ENCODE measurements at places on chromosomes 6 and 20.

- no peaks in the 10 kb centered on the region for H3K36me3 ChIP-seq
- H3K4me1 ChIP-seq, result peaks cover 24% of the 10 kb centered on the region
- peak overlapping the region; percentile 85 for H3K4me3 ChIP-seq
- H3K27ac ChIP-seq, result peak overlapping the region; percentile 60
- DNase-seq, result no peak
These were observed 702 bp upstream of the TNFAIP3 start for GRCh38 chr6:137866200-137866913.

DNA sequence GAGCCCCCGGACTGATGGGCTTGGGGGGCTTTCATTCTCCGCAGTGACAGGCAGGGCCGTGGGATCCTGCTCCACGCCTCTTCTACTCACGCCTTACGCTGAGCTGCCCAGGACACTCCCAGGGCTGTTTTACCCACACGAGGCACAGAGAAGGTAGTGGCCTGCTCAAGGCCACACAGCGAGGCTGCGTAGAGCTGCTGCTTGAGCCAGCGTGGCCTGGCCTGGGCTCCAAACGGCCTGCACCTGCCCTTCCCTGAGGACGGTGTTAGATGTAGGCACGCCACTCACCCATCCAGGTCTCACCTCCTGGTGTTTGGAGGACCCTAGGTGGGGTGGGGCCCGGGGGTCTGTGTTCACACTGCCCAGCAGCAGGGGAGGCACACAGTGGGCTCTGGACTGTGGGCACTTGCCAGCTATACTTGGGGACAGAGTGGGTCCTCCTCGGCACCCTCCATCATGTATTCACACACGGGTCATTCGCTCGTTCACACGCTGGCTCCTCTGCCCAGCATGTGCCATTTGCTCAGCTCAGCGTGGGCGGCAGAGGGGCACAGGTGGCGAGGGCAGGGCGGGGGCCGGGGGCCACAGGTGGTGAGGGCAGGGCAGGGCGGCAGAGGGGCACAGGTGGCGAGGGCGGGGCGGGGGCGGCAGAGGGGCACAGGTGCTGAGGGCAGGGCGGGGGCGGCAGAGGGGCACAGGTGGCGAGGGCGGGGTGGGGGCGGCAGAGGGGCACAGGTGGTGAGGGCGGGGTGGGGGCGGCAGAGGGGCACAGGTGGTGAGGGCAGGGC lies 18.4 kb upstream of the RBBP8NL start:
- no peak overlapping the region for H3K4me3 ChIP-seq
- peaks cover 13% of the 10 kb centered on the region for H3K27me3 ChIP-seq
- H3K27ac ChIP-seq, result no peak overlapping the region
- H3K4me1 ChIP-seq, result no peaks in the 10 kb centered on the region
- DNase-seq, result no peak
- H3K36me3 ChIP-seq, result no peaks in the 10 kb centered on the region

DNA sequence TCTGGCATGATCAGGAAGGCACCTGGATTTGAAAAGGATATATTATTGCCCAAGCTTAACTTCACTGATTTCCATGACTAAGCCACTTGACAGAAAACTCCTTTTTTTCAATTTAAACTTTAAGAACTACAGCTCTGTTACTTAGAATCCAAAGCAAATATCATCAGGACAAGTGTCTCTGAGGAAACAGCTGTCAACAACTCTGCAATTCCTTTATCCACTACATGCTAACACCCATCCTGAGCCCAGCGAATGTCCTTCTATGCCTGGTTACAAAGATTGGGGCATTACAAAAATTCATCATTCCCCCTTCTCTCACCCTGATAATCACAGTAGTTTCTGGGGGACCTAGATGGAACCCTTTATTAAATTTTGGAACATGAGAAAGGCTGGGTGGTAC lies 136.8 kb downstream of the GMPR start:
- no peaks in the 10 kb centered on the region for H3K36me3 ChIP-seq
- no peaks in the 10 kb centered on the region for H3K27me3 ChIP-seq
- H3K4me1 ChIP-seq, result no peaks in the 10 kb centered on the region
- DNase-seq, result no peak

GRCh38 chr6:43776115-43776798 lies 6.2 kb downstream of the VEGFA start:
- H3K4me1 ChIP-seq, result peaks cover 21% of the 10 kb centered on the region
- no peak for DNase-seq
- H3K27ac ChIP-seq, result peak overlapping the region; percentile 7
- no peaks in the 10 kb centered on the region for H3K27me3 ChIP-seq
- H3K4me3 ChIP-seq, result no peak overlapping the region
- peaks cover 37% of the 10 kb centered on the region for H3K36me3 ChIP-seq

GRCh38 chr6:141866731-141867497 lies 265.8 kb upstream of the GJE1 start:
- no peaks in the 10 kb centered on the region for H3K4me1 ChIP-seq
- no peak overlapping the region for H3K27ac ChIP-seq
- no peaks in the 10 kb centered on the region for H3K27me3 ChIP-seq
- H3K4me3 ChIP-seq, result no peak overlapping the region

GRCh38 chr6:32460528-32460927 lies 20.8 kb downstream of the HLA-DRA start:
- no peaks in the 10 kb centered on the region for H3K27me3 ChIP-seq
- H3K27ac ChIP-seq, result no peak overlapping the region
- H3K4me1 ChIP-seq, result no peaks in the 10 kb centered on the region
- no peaks in the 10 kb centered on the region for H3K36me3 ChIP-seq
- no peak for DNase-seq

DNA sequence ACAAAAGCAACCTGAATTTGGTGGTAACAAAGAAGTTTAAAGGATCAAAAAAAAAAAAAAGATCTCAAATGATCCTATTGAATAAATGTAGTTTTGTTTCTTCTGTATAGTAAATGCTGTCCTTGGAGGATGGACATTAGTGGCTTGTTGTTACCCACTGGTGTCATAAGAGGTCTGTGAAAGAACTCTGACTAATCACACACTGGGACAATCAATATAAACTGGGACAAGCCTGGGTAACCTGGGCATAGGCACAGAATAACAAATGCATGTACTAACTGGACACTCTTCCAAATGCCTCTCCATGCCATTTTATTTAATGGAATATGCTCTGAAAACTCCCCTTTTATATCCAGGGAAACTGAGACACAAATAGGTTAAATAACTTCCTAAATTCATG lies 241.4 kb downstream of the DOK5 start:
- no peak overlapping the region for H3K4me3 ChIP-seq
- H3K36me3 ChIP-seq, result no peaks in the 10 kb centered on the region
- no peak overlapping the region for H3K27ac ChIP-seq
- no peak for DNase-seq
- no peaks in the 10 kb centered on the region for H3K4me1 ChIP-seq

- H3K27ac ChIP-seq, result no peak overlapping the region
- H3K4me3 ChIP-seq, result no peak overlapping the region
- DNase-seq, result no peak
- H3K4me1 ChIP-seq, result peaks cover 6% of the 10 kb centered on the region
- no peaks in the 10 kb centered on the region for H3K27me3 ChIP-seq
- H3K36me3 ChIP-seq, result no peaks in the 10 kb centered on the region
These were observed 99.3 kb upstream of the BEND3 start for GRCh38 chr6:107214655-107215054.

DNA sequence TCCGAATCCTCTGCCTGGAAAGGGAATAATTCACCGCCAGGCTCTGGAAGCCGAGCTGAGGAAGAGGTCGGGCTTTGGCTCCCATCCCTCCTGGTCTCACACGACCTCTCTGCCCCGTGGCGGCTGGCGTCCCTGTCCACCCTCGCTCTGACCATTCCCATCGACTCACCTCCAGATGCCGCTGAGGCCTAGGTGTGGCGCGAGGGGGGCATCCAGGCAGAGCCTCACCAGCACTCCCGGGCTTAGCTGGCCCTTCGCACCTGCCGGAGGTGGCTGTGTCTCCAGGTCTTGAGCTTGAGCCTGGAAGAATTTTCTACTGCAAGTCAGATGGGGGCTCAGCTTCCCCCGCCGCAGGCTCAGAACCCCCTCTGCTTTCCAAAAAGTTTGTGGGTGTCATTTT lies 28.5 kb upstream of the SMOC2 start:
- H3K27me3 ChIP-seq, result no peaks in the 10 kb centered on the region
- H3K27ac ChIP-seq, result no peak overlapping the region
- DNase-seq, result no peak
- no peaks in the 10 kb centered on the region for H3K36me3 ChIP-seq

DNA sequence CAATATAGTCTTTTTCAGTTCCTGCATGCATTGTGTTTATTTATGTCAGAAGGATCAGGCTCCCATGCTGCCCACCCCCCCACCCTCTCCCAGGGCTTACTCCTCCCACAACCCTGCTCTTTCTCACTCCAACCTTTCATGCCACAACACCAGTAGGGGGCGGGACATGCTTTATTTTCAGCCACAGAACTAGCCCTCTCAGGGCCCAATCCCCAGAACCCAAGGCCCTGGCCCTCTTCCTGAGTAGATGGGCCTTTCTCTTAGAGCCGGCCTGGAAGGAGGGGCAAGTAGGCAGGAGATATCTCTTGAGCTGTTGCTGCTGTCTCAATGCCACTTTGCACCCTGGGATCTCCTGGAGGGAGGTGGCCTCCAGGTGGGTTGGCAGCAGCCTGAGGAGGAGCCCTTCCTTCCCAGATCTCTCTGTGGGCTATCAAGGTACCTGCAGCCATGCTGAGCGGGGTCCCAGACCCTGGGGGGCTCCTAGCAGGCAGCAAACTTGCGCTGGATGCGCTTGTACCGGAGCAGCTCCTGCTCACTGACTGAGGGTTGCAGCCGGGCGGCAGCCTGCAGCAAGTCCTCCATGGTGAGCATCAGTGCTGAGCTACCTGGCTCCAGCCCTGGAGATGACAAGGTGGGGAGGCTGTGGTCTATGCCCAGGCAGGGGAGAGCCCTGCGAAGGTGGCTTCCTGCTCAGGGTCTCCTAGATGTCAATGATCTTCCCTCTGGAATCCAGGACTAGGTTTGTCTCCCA lies 3.5 kb downstream of the GNMT start:
- peak; percentile 55 for DNase-seq
- no peaks in the 10 kb centered on the region for H3K27me3 ChIP-seq
- H3K36me3 ChIP-seq, result no peaks in the 10 kb centered on the region
- no peak overlapping the region for H3K4me3 ChIP-seq

- DNase-seq, result no peak
- H3K4me3 ChIP-seq, result no peak overlapping the region
- H3K27me3 ChIP-seq, result no peaks in the 10 kb centered on the region
- no peak overlapping the region for H3K27ac ChIP-seq
- no peaks in the 10 kb centered on the region for H3K36me3 ChIP-seq
- H3K4me1 ChIP-seq, result no peaks in the 10 kb centered on the region
These were observed 234.8 kb upstream of the SPTLC3 start for GRCh38 chr20:12773936-12774335.

DNA sequence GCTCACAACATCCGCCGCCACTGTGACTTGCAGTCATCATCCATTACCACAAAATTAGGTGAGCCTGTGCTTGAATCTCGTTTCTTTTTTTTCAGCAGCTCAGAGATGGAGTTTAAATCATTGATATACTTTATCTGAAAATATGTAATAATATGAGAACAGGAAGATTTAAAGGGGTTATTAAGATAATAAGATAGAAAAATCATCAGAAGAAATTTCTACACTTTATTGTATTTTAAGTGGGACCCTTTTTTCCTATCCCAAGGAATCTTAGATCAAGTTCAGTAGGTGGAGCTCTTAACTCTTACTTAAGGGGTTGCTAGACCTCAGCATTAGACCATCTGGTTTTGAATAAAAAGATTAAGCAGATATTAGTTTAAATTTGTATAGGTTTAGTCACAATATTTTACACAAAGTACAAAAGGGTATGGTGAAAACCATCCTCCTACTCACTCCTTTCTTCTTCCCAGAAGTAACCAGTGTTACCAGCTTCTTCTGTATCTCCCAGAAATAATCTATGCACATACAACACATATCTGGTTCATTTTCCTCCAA lies 9.4 kb upstream of the NCOA7 start:
- H3K36me3 ChIP-seq, result no peaks in the 10 kb centered on the region
- H3K4me1 ChIP-seq, result peaks cover 23% of the 10 kb centered on the region
- peak overlapping the region; percentile 95 for H3K27ac ChIP-seq
- peak overlapping the region; percentile 89 for H3K4me3 ChIP-seq
- no peaks in the 10 kb centered on the region for H3K27me3 ChIP-seq
- DNase-seq, result peak; percentile 34

DNA sequence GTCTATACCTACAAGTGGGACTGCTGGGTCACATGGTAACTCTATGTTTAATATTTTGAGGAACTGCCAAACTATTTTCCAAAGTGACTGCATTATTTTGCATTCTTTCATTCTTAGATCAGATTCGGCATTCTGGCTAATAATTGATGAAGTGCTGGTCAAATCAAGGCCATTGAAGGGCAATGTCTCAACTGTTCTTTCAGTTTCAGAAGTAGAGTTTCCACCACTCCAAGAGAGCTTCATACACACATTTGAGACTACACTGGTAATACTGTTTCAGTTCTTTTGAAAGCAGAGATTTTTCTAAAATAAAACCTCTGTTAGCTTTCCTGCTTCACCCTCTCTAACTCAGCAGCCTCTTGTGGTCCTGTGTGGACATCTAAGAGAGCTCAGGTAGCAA lies 154.5 kb downstream of the CFAP61 start:
- peaks cover 6% of the 10 kb centered on the region for H3K27me3 ChIP-seq
- H3K4me3 ChIP-seq, result no peak overlapping the region
- DNase-seq, result no peak
- H3K4me1 ChIP-seq, result no peaks in the 10 kb centered on the region
- no peaks in the 10 kb centered on the region for H3K36me3 ChIP-seq

DNA sequence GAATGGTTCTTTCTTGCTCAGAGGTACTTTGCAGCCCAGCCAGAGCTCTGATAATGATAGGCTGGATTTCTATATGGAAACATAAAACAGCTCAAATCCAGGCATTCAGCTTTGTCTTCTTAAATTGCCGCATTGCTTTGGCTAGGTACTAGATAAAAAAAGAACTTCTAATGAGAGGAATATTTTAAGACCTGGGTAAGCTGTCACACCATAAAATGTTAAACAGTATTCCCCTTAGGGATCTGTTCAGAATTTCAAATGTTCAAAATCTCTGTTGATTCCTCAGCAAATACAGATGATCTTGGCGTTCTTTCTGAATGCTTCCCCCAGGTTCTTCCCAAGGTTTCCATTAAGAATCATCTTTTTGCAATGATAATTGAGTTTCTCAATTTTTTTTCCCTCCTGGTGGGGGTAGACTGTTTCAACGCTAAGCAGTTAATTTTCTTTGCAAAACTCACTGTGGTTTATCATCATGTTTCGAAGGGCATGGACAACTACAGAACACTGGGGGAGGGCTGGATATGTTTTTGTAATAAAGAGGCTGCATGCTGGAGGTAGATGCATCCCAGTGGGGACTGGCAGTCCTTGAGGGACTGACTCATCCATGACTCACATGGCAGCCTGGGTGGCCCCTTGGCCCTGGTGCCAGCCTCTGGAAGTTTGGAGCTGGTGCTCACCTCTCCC lies 31.0 kb downstream of the TIAM2 start:
- peak overlapping the region; percentile 11 for H3K4me3 ChIP-seq
- H3K36me3 ChIP-seq, result no peaks in the 10 kb centered on the region
- no peaks in the 10 kb centered on the region for H3K27me3 ChIP-seq
- DNase-seq, result peak; percentile 95
- H3K4me1 ChIP-seq, result peaks cover 13% of the 10 kb centered on the region
- H3K27ac ChIP-seq, result peak overlapping the region; percentile 14

DNA sequence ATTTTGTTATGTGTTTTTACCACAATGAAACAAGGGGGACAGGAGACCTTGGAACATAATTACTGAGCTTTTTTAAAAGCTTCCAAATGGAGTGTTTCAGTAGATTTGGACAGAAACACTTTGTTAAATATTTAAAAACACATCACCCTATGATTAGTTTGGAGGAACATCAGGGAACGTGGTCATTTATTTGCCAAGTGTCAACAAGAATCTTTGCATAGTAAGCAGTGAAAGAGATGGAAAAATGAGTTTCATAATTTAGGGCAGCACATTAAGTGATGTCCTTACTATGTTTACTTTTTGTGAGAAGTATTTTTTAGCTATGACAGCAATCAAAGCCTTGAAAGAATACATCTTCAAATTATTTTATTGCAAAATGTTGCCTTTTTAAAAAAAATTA lies 82.6 kb downstream of the PROKR2 start:
- no peak overlapping the region for H3K4me3 ChIP-seq
- H3K27me3 ChIP-seq, result peaks cover 6% of the 10 kb centered on the region
- DNase-seq, result no peak
- H3K36me3 ChIP-seq, result no peaks in the 10 kb centered on the region
- H3K27ac ChIP-seq, result no peak overlapping the region
- H3K4me1 ChIP-seq, result no peaks in the 10 kb centered on the region

All from GM23248 (cell line).